ENCODE measurements at places on chromosomes 4 and X.

DNA sequence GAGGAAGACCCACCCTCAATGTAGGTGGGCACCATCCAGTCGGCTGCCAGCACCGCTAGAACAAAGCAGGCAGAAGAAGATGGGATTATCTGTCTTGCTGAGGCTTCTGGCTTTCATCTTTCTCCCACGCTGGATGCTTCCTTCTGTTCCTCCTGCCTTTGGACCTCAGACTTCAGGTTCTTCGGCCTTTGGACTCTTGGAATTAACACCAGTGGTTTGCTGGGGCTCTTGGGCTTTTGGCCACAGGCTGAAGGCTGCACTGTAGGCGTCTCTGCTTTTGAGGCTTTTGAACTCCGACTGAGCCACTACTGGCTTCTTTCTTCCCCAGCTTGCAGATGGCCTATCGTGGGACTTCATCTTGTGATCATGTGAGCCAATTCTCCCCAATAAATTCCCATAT lies 55.1 kb downstream of the PDLIM5 start:
- DNase-seq, result no peak

DNA sequence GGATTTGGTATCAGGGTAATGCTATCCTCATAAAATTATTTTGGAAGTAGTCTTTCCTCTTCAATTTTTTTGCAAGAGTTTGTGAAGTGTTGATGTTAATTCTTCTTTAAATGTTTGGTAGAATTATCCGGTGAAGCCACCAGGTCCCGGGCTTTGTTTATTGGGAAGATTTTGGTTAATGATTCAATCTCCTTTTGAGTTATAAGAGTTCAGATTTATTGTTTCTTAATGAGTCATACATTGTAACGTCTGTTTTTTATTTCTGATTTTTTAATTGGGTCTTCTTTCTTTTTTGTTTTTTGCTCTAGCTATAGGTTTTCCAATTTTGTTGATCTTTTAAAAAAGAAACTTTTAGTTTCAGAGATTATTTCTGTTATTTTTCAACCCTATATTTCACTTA lies 412.3 kb downstream of the PDGFC start:
- no peak for DNase-seq

DNA sequence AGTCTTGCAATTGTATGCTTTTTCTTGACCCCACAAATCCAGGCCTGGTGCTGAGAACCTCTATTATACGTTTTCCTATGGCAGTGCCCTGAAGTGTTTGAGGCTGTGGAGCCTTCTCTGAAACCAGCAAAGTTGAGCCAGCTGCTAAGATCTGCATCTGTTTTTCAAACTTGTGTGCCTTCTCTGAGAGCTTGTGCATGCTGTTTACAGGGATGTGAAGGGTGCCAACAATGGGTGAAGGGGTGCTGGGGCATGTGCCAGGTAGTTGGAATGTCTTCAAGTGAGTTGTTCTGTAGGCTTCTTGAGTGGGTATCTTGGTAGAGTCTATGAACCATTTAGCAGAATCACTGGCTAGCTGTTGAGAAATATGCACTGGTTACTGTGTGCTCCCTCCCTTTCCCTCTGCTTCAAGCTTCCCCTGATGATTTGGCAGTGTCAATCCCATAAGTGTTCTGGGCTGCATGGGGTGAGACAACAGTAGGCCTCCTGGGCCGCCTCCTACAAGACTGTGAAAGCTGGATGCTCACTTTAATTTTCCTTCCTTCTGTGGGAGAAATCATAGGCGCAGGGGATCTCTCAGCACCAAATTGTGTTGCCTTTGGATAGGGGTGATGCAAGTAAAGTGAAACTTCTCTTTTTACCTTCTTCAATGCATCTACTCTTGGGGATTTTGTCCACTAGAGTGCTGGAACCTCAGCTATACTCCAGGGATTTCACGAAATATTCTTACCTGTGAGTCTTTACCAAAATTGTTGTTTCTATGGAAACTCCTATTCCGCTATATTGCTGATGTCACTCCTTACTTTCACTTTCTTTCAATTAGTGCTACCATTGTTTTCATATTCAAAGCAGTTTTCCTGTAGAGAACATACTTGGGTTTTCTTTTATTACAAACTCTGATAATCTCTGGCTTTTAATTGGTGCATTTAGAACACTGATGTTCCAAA lies 30.0 kb downstream of the ITM2A start:
- DNase-seq, result no peak

GRCh38 chr4:10917566-10917965 lies 233.0 kb upstream of the CLNK start:
- no peak for DNase-seq

DNA sequence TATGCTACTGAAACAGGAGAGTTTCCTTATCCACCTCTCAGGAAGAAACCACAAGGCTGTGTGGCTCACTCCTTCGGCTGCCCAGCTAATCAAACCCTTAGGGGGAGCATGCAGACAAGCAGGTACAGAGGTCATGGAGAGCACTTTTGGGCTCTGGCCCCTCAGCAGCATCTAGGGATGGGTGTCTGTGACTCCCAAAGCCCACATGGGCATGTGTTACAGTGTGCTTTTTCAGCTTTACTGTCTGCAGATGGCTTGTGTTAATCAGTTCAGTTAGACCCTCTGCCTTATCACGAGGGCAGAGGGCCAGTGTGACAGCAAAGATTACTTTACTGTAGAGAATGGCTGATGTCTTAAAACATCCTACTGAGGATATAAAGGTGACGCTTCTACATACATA lies 447.4 kb downstream of the PCDH10 start:
- DNase-seq, result no peak

All from activated CD4-positive, alpha-beta T cell treated with anti-CD3 and anti-CD28 coated beads for 24 hours (primary cell).